ENCODE measurements at places on chromosomes 11 and 22.

DNA sequence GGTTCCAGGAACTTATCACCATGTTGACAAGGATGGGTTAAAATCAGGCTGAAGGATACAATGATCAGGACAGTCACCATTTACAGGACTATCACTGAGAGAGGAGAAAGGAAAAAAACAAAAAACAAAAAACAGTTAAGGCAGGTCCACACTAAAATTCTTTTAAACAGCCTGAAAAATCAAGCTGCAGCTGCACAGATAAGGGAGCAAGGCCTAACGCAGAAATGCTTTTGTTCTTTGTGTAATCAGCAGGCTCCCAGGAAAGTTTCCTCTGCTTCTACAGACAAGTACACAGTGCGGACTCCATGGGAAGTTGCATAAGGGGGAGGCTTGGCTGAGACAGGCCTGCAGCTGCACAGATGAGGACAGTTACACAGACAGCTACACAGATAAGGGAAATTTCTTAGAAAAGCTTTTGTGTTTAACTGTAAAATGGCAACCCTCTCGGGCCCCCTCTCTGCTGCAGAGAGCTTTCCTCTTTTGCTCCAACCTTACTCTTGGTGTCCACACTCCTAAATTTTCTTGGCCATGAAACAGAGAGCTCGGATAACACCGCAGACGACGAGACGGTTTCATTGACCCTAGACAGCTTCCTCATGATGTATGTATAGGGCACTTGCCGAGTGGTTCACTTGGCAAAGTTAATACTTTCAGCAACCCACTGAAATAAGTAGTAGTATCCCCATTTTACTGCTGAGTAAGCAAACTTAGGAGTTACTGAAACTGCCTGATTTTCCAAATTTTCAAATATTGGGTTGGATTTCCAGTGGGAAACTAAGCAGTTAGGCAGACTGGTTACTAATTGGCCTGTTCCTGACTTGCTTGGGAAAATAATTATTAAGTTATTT is 45.5 kb downstream of the PIWIL3 start:
- peak; percentile 10 for DNase-seq

DNA sequence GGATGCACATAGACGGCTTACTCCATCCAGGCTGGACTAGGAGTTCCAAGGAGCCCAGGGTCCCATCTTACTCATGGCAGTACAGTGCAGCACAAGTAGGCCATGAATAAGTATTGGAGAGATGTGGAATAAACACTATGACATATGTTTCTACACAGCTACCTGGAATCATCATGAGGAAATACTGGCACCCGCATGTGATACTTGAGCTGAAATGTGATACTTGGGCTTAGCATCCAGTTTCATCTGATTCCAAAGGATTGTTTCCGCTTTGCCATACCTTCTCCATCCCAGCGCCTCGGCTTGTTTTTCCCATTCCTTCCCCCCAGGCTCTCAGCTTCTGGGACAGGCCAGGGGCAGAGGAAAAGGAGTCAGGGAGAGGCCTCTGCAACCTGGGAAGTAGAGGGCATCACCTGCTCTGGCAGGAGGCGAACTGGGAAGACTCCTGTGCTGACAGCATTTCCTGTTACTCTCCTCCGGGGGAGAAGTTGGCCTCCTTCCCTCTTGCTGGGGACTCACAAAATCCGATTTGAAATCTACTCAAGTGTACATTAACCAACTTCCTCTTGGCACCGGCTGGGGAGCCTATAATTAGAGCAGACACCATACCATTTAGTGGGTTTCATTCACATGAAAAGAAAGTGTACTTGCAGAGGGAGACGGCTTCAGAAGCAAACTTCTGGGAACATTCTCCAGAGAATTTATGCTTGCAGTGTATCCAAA is 187.8 kb downstream of the MIAT start:
- no peak for DNase-seq

- no peak for DNase-seq
These were observed 627.8 kb downstream of the TBC1D22A start for GRCh38 chr22:47390026-47390970.

- DNase-seq, result peak; percentile 76
These were observed 720.1 kb downstream of the DLG2 start for GRCh38 chr11:84906995-84907394.

GRCh38 chr11:76265771-76266241 is 59.5 kb upstream of the WNT11 start:
- no peak for DNase-seq

DNA sequence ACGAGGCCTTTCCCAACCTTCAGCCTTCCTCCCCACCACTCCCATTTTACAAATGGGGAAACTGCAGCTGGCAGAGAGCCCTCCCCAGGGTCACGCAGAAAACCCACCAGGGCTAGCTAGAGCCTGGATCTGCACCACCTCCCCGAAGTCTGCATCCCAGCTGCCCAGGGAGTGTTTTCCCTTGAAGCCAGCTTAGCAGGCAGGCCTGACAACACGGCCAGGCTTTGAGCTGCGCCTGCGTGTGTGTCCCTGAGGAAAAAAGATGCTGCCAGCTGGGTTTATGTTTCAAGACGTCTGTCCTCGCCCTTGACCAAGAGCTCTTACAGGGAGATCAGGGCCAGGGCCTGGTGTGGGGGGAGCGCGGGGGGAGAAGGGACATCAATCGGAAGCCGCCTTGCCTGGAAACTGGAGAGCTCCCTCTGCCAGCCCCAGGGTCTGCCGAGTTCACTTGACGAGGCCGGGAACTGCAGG is 20.3 kb downstream of the WNT11 start:
- no peak for DNase-seq

GRCh38 chr11:62664405-62665074 is 470 bp downstream of the C11orf98 start:
- no peak for DNase-seq

DNA sequence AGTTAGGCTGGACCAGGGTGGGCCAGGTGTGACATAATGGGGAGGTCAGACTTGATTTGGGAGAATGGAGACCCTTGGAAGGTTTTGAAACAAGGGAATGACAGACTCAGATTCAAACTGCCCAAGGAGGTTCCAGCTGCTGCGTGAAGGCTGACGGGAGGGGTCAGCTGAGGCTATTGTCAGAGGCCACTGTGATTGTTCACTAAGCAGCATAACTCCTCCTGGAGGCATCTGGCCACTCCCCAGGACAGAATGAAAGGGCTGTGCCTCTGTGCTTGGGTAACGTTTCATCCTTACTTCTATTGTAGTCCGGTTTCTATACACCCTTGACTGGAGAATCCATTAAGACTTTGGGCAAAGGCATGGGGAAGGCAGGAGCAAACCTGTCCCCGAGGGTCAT is 126.6 kb downstream of the DSCAML1 start:
- DNase-seq, result no peak

DNA sequence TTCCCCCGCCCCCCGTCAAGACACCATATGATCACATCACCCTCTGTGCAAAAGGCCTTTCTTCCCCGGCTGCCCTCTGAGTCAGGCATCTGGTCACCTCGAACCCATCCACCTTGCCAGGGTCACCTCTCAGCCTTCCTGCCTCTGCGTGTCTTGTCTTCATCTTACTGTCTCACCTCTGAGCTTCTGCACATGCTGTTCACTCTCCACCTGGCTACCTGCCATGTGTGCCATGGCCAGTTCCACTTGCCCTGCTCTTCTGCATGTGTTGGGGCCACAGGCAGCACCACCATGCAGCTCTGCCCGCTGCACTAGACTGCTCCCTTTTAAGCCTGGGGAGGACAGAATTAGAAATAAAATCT is 9.8 kb downstream of the ZNF74 start:
- no peak for DNase-seq

DNA sequence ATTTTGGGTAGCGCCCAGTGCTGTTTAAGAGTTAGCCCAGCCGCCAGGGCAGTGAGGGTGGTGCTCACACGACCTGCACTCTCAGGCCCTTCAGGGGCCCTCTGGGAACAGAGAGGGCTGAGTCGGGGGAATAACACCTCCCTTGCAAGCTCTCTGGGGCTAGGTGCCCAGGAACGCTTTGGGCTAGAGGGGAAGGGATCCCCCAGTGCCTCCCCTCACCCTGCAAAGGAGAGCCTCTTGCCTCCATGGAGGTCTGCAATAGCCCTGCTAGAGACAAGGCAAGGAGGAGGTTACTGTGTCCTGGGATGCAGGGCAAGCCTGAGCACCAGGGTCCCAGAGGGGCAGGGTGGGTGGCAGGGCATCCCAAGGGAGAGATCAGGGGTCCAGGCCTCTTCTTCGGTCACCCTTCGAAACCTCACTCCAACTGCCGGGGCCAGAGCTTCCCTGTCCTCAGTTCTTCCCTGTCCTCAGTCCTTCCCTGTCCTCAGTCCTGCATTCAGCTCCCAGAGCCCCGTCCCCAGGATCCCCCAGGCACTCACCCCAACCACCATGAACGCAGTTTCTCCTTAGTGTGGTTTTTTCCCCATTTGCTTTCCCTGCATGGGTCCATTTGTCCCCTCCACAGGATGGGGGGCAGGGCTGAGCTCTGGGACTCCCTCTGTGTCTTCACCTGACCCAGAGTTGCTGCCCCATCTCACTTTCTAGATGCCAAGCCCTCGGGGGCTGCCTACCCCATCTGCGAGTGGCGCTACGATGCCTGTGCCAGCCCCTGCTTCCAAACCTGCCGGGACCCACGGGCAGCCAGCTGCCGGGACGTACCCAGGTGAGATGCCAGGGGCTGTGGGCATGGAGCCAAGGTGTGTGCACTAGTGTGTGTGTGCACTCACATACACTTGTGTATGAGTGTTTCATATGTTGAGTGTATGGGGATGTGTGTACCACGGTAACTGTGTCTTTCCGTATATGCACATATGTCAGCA is 60.8 kb downstream of the OTOG start:
- no peak for DNase-seq

DNA sequence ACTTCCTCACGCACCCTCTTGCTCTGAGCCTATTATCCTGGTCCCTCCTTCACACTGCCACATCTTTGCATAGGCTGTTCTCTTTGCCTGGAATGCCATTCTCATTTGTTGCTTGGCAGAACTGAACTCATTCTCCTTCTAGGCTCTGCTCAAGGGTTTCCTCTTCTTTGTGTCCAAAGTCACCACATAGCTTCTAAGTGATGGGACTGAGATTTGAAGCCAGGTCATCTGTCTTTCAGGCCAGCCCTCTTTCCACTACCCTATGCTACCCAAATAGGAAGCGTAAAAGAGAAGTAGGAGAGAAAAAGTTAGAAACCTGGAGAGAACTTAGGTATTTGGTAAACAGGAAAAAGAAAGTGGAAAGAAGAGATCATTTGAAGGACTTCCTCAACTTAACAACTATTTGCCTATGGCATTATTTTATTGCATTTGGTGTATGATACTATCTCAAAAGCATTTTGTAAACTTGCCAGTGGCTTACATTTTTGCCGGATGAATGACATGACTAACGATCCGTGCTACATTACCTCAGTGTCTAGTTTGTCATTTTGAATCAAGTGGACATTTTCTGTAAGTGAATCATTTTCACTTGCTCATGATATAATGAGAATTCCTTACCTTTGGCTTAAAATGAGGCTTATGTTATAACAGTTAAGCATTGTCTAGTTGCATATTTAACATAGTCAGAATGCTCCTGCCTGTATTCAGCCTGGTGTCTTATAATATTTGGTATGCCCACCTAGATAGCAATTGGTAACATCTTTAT is 18.5 kb downstream of the NF2 start:
- DNase-seq, result peak; percentile 76

DNA sequence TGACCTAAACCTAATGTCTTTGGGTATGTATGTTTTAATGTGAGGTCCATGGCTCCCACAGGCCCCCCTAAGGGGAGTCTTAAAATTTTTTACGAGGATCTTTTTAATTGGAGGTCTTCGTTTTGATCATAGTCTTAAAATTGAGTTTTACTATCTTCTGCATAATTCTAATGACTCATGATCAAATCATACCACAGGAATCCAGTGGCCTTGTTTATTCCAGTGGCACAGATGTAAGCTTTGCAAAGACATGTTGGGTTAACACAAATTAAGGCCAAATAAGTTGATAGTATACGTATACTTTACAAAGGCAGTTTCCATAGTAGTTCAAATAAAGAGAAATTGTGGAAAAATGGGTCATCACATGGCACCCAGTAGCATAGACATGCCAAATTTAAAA is 33.9 kb upstream of the FJX1 start:
- no peak for DNase-seq

GRCh38 chr11:123672568-123672967 is 18.1 kb upstream of the SCN3B start:
- DNase-seq, result no peak

DNA sequence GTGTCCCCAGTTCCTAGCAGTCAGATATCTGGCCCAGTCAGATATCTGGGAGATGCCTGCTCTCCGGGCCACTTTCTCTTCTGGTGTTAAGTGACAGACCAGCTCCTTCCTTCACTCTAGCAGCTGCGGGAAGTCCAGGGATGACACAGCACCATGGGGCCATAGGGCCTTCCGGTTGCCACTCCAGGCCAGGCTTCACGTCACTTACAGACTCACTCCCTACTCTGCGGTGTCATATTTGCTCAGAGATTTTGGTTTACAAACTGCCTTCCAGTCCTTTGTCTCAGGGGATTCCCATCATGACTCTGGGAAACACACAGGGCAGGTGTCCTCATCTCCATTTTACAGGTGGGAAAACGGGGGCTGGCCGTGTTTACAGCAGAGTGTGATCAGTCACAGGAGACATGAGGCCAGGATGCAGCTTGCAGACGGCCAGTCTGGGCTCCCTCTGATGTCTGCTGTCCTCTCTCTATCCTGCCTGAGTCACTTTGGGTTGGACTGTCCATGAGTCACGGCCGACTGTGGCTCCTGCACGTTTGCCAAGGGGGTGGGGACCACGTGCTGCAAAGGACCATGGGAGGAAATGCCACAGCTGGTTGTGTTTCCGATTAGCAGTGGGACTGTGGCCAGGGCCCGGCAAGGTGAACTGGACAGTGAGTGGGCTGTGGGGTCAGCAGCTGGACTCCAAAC is 8.2 kb upstream of the TBC1D22A start:
- peak; percentile 89 for DNase-seq

GRCh38 chr11:117189191-117189940 is 9.8 kb upstream of the TAGLN start:
- no peak for DNase-seq

DNA sequence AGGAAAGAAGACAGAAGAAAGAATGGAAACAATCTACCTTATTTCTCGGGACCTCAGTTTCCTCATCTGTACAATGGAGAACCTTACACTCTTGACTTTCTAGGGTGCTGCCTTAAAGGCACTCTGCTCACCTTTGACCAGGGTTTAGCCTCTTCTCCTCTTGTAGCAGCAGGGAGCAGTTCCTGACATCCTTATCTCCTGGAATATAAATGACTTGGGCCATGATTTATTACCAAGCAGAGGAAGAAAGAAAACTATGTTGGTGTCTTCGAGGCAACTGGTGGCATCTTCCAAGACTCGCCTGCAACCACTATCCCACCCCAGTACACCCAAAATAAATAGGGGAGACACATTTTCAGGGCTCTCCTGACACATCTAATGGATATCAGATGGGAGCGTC is 314.2 kb downstream of the BUD13 start:
- no peak for DNase-seq

GRCh38 chr11:44592125-44592940 is 26.9 kb downstream of the CD82 start:
- DNase-seq, result peak; percentile 68
